ENCODE measurements at places on chromosomes 5 and 9. TPM values are rescaled to one million over a fixed set of nuclear protein-coding genes. Genes with fewer than 3 reads are reported as not detected.

GRCh38 chr5:34998058-34998789 is 49.5 kb downstream of the AGXT2 start:
- DNase-seq = no peak

DNA sequence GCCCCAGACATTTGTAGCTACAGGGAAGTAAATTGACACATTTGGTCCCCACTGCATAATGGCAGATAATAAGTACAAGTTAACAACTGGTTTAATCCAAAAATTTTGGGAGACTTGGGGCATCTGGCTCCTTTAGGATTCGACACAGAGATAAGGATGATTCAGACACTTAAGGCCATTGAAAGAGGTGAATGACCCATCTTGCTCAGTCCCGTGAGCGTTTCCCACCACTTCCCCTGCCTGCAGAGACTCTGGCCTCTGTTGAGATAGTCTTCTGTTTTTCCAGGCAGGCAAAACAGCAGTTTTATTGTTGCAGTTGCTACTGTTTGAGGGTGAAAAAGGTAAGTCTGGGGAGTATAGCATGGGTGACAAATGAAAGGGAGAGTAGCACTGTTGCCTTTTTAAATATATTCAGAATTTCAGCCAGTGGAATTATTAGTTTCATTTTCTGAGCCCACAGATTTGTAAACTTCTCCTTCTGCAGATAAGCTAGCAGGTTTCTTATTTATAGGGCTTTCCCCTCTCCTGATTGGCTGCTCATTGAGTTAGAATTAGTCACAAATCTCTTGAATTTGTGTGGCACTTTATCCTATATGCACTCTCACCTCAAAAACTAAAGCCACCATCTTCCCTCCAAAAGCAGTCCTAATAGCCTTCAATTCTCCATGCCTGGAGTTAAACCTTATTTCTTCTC is 19.3 kb downstream of the ACO1 start:
- DNase-seq = no peak

DNA sequence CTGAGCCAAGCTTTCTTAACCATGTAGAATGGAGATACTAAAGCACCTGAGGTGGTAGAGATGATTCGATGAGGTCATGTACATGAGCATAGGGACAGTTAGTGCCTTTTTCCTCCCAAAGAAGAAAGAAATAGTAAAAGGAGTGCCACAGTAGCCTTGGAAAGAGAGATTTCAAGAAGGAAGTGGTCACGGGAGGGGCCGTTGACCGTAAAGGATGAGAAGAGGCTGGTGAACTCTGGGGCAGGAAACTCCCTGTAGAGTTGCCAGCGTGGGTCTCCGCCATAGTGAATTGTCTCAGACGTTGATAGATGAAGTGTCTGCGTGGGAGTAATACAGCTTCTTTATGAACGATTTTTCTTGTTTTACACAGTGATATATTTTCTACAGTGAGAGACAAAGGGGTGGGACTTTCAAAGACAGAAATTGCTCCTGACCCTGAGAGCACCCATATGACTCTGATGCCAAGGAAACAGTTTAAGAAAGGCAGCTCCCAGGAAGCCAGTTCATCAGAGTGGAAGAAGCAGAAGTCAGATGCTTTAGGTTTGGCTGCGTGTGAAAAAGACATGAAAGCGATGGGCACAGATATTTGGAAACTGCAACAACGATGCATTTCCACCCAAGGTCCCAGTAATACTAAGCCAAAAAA is 41.3 kb downstream of the UGCG start:
- DNase-seq = no peak

- DNase-seq = no peak
These were observed 14.2 kb upstream of the AGGF1 start for GRCh38 chr5:77015938-77016569.

DNA sequence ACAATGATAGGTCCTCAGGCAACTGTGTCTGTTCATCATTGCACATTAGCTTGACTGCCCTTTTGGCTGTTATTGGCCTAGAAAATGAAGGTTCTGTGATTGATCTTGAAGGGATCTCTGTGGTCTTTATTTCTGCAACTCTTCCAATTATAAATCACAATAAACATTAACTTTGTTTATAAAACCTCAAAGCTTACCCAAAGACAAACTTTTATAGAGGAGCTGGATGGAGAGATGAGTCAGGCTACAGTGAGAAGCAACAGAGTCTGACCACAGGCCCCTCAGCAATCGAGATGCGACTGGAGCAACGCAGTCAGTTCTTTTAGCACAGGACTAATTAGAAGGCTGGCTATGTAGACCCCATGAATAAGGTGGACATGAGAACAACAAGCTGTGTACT is 5.3 kb downstream of the MACROH2A1 start:
- no peak for DNase-seq

- peak; percentile 88 for DNase-seq
These were observed 3.1 kb downstream of the IER5L start for GRCh38 chr9:129174724-129175514.

GRCh38 chr9:34550016-34550680 is 27.4 kb upstream of the ENHO start:
- DNase-seq = peak; percentile 7

- no peak for DNase-seq
These were observed 190.7 kb downstream of the CD180 start for GRCh38 chr5:67005737-67006499.

Gene POLK
- 8.2 TPM for polyA plus RNA-seq

Gene REEP5
- polyA plus RNA-seq = 90.2 TPM

Gene FOXI1
- not detected for polyA plus RNA-seq

All from SK-N-SH (cell line).